ENCODE measurements at places on chromosomes 11 and 22. TPM values are rescaled to one million over a fixed set of nuclear protein-coding genes. Genes with fewer than 3 reads are reported as not detected.

The OR56A1 gene
- not detected for total RNA-seq

The ALDH3B1 gene
- 18.8 TPM for total RNA-seq

The KCTD21 gene
- 7.5 TPM for total RNA-seq

The SH3BP1 gene
- 91.8 TPM for total RNA-seq

The OR52I2 gene
- not detected for total RNA-seq

The PRCP gene
- total RNA-seq = 41.3 TPM

The PLEKHA7 gene
- total RNA-seq = 55.6 TPM

The C11orf97 gene
- total RNA-seq = not detected

The SLC1A2 gene
- 0.13 TPM for total RNA-seq

The CD3E gene
- 5.7 TPM for total RNA-seq

The CDHR5 gene
- total RNA-seq = 140 TPM

The ALG9 gene
- total RNA-seq = 23.2 TPM

The CRYBB3 gene
- total RNA-seq = 0.72 TPM

The CENPM gene
- total RNA-seq = 64.3 TPM

The TIMP3 gene
- 33.6 TPM for total RNA-seq

The OR4D11 gene
- not detected for total RNA-seq

The PDGFD gene
- 5.4 TPM for total RNA-seq

The SERHL2 gene
- 1.7 TPM for total RNA-seq

The OR6T1 gene
- total RNA-seq = not detected

The P2RX6 gene
- 0.27 TPM for total RNA-seq

The MOGAT2 gene
- total RNA-seq = 211 TPM

The OR51B5 gene
- not detected for total RNA-seq

The MRGPRE gene
- not detected for total RNA-seq

The HTR3B gene
- total RNA-seq = not detected

The NPAS4 gene
- 0.17 TPM for total RNA-seq

The SPON1 gene
- 93.9 TPM for total RNA-seq

The JAML gene
- 12.0 TPM for total RNA-seq

The APOL3 gene
- 5.9 TPM for total RNA-seq

The MGAT3 gene
- 8.9 TPM for total RNA-seq

The C11orf86 gene
- 31.6 TPM for total RNA-seq

The THRSP gene
- 0.61 TPM for total RNA-seq

The PANX3 gene
- total RNA-seq = not detected

The TRIM6 gene
- total RNA-seq = 0.35 TPM

The GPHA2 gene
- total RNA-seq = not detected

The USP28 gene
- 25.7 TPM for total RNA-seq

The CCDC81 gene
- total RNA-seq = 0.53 TPM

The IFITM10 gene
- 1.1 TPM for total RNA-seq

The RELA gene
- 58.7 TPM for total RNA-seq

The KCNC1 gene
- 0.37 TPM for total RNA-seq

The LINC01488 gene
- total RNA-seq = not detected

The UBQLNL gene
- not detected for total RNA-seq

The MSANTD4 gene
- 6.8 TPM for total RNA-seq

The DLAT gene
- total RNA-seq = 73.4 TPM

The PKP3 gene
- total RNA-seq = 167 TPM

The ZNRF3 gene
- total RNA-seq = 12.2 TPM

Data from colonic mucosa (tissue), 4 donors.